ENCODE measurements at places on chromosomes 12 and 14.

DNA sequence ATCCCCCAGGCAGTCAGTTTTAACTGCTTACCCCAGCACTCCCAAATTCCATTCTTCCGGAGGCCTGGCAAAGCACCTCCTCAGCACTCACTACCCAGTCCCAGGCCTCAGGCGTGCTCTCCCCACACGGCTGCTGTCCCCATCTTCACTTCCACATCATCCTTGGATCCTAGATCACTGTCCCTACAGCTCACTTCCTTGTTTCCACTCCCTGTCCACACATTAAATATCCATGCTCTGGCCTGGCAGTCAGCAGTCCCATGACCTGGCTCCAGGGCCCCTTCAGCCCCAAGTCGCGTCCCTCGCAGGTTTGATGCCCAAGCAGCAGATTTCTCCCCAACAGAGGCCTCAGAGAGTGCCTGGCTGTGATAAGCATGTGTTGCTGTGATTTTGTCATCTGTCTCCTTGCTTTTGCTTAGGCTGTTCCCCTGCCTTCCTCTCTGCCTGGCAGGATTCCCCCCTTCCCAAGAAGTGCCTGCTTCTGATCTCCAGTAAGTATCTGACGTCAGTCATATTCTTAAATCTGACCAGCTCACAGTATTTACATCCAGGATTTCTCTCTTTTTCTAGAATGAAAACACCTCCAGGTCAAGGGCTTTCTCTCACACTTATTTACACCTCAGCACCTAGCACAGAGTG is 241.7 kb downstream of the ZFP36L1 start:
- no peak for DNase-seq

- DNase-seq = no peak
These were observed 78.4 kb upstream of the PARP11 start for GRCh38 chr12:3951380-3952135.

- no peak for DNase-seq
These were observed 615 bp downstream of the DDX51 start for GRCh38 chr12:132143336-132144071.

- no peak for DNase-seq
These were observed 1134.6 kb downstream of the BCL11B start for GRCh38 chr14:98137131-98138025.

DNA sequence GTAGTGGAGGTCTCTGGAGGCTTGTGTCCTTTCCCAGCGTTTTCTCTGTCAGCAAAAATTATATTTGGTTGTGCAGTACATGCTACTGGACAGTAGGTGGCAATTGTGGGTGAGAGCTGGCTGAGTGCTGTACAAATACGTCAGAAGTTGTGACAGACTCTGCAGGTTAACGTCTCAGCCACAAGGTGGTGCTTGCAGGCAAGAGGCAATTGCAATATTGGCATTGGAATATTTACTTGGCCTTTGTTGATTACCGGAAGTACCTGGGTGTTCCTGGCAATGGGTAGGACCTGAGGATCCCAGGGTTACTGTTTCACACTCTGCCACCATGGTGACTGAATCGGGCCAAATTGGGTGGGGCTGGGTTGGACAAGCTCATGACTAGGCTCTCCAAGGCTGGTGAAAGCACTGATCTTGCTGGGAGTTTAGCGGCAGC is 333.9 kb upstream of the LMO3 start:
- no peak for DNase-seq

- DNase-seq = peak; percentile 73
These were observed 112.2 kb upstream of the DIO3 start for GRCh38 chr14:101449114-101449513.

GRCh38 chr12:96265836-96266235 is 71.7 kb downstream of the ELK3 start:
- DNase-seq = no peak

- no peak for DNase-seq
These were observed 42.3 kb upstream of the GLIPR1 start for GRCh38 chr12:75438059-75438754.

DNA sequence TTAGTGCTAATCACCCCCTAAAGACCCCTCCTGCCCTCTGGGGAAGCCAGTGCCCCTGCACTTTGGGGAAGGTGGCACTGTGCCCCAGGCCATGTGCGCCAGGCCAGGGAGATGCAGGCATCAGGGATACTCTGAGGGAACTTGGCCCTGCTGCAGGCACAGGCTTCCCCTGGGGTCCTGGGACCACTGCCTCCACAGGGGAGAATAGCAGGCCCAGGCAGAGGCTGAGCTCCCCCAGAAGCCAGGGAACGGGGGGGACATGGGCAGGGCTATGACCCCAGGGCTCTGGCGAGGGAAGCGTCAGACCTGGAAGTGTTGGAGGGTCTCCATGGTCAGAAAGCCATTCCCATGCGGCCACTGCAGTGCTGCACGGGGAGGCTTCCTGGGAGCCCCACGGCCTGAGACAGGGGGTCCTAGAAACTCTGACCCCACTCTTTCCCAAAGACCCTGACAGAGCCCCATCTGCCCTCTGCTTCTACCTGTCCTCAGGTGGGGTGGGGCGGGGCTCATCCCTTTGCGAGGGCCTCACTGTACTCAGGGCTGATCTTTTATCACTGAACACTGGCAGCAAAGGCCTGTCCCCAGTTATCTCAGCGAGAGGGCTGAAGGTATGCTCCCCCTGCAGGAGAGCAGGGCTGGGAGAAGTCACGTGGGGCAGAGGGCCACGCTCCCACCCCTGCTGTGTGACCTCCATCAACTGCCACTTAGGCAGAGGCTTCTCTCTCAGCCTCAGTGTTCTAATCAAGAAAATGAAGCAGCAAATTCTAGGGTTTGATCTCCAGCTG is 160.0 kb downstream of the CALM1 start:
- DNase-seq = no peak

DNA sequence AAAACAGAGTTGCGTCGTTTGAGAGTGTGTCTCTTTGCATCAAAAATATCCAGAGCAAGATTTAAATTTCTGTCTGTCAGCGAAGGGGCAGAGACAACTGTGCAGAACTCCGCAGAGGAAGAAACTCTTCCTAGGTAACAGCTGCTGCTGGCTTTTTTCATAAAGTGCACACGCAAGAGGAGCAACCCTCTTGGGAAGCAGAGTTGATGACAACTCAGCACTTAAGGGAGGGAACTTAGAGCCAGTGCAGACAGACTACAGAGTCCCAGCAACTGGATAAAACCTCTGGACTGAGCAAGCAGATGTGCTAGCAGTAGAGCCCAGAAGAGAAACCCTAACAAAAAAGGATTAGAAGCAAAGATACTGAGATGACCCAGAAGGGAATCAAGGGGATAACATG is 337.1 kb downstream of the PCNX1 start:
- no peak for DNase-seq

DNA sequence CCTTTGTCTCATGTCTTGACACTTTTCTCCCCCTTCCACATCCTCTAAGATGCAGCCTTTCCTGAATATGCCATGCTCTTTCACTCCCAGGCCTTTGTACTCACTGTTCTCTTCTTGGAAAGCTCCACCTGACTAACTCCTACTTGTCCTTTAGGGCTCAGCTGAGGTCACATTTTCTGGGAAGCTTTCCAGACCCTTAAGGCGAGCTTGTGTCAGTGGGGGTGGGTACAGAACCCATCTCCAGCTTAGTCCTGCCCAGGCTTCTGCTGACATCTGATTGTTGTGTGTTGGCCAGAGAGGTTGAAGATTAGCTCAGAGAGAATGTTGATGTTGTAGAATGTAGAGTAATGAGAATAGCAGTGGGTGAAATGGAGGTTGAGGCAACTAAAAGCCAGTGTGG is 2.9 kb upstream of the TSFM start:
- DNase-seq = no peak

DNA sequence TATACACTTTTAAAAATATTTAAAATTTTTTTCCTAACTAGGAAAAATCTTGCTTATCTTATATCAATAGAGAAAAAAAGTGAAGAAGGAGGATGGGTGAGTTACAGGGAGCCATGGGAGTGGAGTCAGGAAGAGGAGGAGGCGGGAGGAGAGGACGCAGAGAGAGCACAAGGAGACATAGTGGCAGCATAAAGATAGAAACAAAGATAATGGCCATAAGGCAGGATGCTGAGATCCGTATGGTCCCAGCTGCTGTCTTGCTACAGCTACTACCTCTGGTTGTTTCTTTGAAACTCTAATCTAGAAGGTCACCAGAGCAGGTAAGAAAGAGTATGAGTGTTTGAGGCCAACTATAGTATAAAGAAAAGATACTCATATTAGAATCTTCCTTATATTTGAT is 2.6 kb upstream of the SOX5 start:
- no peak for DNase-seq
